Activated naive CD8-positive, alpha-beta T cell treated with anti-CD3 and anti-CD28 coated beads for 36 hours (primary cell): ENCODE measurements at places on chromosomes 1 and 21.

GRCh38 chr1:95089650-95090287, 17.0 kb upstream of the ALG14 start:
- no peak for DNase-seq

- no peak for DNase-seq
These were observed 136.7 kb upstream of the HOOK1 start for GRCh38 chr1:59678040-59678439.

DNA sequence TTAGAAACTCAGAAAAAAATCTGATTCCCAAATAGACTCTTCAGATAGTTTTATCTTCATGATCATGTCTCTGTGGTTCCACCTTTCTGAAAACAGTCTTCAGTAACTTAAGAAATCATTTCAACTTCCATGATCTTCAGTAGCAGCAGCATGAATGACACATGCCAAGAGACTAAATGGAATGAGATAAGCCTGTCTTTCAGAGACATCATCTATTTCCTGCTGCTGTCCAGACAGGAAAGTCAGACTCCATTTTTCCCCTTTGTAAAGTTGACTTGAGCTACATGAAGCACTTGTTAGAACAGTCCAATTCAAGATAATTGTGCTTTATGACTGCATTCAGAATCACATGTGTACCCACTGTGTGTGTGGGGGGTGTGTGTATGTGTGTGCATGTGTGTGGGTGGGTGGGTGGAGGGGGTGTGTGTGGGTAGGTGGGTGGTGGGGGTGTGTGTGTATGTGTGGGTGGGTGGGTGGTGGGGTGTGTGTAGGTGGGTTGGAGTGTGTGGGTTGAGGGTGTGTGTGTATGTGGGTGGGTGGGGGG, 58.8 kb downstream of the CLIC4 start:
- no peak for DNase-seq

DNA sequence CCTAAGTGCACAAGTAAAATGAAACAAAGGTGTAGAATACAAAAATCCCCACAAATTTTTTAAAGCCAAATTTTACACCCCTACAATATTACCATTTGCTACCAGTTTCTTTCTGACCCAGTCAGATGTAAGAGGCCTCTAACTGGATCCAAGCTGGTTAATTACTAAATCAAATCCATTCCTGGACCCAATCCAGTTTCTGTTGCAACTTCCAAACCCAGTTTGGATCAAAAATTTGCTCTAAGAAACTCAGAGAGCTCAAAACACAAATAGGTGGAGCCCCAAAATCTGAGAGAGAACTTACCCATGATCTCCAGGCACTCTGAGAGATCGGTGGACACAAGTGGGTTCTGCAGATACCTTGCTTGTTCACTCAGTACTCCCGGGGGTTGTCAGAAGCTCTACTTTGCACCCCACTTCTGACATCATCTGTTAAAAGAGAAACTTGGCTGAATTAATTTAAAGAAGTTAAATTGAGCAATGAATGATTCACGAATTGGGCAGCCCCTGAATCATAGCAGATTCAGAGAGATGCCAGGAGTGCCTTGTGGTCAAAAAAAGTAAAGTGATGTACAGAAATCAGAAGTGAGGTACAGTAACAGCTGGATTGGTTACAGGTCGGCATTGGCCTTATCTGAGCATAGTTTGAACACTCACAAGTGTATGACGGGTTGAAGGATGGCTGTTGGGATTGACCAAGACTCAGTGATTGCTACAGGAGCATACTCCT, 448.0 kb downstream of the KCNT2 start:
- no peak for DNase-seq

DNA sequence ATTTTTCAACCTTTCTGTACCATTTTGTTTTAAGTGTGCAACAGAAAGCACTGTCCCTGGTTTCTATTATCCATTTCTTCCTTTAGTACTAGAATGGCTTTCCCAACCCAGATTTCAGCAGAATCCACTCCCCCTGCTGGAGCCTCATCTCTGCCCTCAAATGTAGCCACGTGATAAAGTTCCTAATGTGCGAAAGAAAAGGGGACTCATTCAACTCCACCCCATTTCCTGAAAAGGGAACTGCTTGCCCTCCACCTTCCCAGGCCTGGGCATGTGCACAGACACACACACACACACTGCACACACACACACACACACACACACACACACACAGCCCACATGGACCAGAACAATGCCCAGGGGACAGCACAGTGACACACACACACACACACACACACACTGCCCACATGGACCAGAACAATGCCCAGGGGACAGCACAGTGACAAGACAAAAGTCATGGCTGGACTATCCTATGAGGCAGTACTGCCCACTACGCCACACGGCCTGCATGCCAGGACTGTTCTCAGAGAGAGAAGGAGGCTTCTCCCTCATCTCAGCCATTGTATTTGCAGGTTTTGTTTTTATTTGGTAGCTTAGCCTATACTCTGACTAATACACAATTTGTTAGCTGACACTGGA, 33.2 kb downstream of the PACC1 start:
- DNase-seq: no peak

GRCh38 chr1:47867438-47868347, 129.5 kb downstream of the TRABD2B start:
- no peak for DNase-seq

DNA sequence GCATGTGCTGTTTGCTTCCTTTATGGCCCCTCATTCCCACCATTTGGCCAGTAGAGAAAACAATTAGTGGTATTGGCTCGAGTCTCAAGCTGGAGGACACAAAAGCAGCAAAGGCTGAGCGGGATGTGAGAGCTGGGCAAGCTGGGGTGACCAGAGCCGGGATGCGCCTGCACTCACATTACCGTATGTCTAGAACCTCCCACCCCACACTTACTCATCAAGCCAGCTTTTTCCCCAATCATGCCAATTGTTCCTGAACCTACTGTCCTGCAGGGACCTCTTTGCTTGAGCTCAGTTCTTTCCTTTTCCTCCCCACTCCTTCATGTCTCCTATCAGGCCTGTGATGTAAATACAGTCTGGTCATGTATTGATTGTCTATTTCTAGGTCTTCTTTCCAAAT, 45.9 kb downstream of the KIRREL1 start:
- no peak for DNase-seq

DNA sequence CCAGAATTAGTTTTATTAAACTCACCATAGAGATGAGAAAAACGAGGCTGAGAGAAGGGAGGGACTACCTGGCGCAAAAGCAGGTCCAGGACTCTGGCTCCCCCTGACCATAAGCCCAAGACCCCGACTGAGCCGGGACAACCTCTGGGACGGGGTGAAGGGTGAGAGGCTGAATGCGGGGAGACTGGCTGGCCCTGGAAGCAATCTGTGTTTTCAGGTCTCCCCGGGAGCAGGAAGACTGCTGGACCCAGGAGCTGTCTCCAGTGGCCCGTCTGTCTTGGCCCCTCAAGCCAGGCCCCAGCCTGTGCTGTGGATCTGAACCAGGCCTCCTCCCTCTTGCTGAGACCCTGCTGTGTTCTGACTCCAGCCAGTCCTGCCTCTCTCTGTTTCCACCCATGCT, 240.8 kb downstream of the TRABD2B start:
- DNase-seq: no peak

GRCh38 chr21:40803101-40803500, 43.9 kb downstream of the DSCAM start:
- no peak for DNase-seq

DNA sequence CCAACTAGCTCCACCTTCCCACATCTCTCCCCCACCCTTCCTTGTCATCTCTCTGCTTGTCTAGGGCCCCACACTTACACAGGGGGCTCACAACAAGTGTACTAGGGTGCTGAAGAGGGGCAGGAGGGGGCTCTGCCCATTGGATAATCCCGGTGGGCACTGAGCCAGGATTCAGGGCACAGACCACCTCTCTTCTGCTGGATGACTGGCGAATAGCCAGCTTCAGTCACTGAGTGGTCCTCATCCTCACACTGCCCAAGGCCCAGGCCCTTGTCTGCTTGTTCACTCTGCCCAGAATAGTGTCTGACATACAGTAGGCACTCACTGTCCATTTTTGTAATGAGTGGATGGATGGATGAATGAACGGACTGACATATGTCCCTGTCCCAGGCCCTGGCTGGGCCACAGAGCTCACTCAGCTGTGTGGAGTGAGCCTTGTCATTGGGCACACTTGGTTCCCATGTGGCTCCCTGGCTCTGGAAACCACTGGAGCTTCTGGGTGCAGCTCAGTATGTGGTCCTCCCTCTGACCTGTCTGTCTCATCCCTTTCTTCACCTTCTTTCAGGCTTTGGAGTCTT, 36.6 kb downstream of the FOXO6 start:
- DNase-seq: no peak

DNA sequence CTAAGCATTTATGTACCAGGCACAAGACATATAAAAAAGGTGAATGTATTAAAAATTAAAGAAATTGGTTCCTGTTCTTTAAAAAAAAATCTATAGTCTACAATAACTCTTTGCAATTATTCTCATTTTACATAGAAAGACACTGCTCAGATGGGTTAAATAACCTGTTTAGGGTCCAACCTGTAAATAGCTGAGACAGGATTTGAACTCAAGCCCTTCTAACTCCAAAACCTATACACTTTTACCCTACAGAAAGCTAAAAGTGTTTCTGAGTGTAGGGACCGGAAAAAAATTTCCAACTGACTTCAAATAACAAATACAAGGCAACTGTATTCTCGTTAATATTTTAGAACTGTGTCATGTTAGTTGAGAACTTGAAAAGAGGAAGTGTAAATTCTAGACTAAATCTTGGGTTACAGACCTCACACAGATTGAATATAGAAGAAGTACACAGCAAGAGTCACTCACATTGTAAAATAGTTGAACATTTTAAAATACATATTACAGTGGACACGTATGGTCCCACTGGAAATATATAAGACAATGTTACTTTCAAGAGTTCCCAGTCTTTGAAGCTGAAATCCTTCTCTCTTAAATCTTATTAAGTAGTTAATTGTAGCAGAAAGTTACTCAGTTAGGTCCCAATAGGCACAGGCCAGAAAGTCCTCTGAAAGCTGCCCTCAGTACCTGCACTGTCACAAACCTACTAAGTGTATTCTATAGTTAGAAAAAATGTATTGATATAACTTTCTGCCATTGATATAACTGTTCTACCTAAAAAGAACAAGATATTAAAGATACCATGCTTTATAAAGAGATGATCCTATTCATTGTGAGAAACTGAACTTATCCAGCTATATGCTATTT, 7.3 kb downstream of the EDEM3 start:
- DNase-seq: no peak

- DNase-seq: no peak
These were observed 32.1 kb downstream of the RHBG start for GRCh38 chr1:156401041-156401574.

- DNase-seq: no peak
These were observed 13.0 kb downstream of the STRIP1 start for GRCh38 chr1:110047463-110047862.

DNA sequence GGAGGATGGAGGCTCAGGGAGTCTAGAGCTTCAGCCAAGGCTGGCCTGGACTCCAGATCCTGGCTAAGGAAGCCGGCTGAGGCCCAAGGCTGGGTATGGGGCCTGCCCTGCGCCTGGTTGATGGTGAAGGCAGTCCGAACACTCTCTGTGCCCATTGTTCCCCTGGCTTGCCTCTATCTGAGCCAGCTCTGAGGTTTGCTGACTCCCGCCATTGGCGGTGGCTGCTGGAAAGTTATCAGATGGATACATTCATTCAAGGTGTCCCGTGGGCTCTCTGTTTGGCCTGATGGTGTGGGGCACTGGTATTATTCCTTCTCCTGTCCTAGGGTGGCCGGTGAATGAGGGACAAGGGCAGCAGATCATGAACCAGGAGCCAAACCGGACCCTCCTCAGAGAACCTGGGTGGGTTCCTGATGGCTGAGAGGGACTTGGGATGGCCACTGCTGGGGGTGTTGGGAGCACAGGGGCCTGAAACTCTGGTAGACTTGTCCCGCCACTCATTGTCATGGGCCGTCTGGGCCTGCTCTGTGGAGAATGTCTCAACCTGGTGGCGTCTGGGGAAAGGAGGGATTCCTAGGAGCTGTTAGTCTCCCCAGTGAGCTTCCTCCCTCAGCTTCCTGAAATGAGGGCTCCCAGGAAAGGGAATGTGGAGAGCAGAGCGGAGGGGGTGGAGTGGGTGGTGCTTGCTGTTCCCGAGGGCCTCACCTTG, 22.2 kb downstream of the SLC26A9 start:
- DNase-seq: no peak
